ENCODE measurements at places on chromosomes 11 and 22.

DNA sequence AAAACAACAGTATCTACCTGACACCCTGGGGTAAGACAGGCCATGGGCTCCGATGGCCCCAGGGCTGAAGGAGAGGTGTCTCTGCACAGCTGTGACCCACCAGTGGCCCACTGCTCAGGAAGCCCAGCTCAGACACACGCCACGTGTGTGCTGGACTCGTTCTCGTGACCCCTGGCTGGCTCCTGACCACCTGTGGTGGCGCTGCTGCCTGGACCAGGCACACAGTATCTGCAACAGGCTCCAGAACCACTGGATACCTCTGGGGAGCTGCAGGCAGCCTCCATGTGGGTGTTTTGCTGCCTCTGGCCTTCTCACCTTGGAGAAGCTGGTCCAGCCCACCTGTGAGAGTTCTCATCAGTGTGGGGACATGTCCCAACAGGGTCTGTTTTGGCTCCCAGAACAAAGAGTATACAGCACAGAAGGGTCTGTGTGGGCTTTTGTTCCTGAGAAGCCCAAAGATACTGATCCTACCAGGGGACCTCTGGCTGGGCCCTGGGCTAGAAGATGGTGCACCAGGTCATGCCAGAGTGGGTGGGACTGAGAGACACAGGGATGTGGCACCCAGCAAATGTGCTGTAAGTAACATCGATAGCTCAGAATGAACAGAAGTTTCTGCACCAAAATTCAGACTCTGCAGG, 21.7 kb upstream of the SERPIND1 start:
- DNase-seq = no peak

DNA sequence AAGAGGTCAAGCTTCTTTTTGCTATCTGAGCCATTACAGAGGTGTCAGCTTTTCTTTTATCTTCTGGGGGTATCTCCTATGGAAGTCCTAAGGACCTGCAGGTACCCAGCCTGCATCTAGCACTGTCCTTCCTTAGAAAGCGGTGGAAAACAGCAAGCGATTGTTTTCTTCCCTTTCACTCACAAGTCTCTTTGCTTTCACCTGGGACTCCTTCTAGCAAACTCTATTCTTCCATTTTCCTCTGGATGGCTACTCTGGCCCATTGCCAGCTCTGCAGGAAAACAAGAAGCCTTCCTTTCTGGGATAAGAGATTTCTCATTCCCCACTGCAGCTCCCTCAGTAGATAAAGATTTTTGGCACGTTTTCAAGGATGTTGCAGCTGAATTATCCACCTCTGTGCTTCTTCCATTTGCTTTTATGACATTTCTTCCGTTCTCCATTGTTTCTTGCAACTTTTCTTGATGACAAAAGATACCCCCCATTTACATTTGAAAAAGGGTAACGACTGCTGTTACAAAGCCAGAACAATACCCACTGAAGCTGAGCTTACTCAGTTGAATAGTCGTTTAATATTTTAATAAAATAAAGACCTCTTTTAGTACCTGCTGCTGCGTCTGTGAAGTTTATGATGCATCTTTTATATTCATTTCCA, 40.2 kb upstream of the BDNF start:
- no peak for DNase-seq

- no peak for DNase-seq
Observed at GRCh38 chr11:111722501-111722900, 43.7 kb downstream of the PPP2R1B start.

DNA sequence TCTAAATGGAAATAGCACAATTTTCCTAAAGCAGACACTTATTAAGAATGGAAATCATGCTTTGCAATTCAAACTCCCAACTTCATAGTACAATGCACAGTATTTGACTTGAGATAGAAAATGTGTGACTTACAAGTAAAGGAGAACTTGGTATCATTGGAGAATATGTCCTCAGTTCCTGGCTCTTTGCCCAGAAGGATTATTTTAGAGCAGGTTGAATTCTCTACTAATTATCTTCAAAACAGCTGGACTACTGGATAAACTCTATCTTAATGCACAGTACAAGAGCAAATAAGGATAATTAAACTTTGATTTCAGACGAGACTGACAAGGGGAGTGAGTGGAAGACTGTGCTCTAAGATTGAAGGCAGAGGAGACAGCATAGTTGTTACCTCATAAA, 839.4 kb downstream of the OPCML start:
- DNase-seq = no peak

- no peak for DNase-seq
Observed at GRCh38 chr22:17570851-17571631, 7.7 kb downstream of the SLC25A18 start.

DNA sequence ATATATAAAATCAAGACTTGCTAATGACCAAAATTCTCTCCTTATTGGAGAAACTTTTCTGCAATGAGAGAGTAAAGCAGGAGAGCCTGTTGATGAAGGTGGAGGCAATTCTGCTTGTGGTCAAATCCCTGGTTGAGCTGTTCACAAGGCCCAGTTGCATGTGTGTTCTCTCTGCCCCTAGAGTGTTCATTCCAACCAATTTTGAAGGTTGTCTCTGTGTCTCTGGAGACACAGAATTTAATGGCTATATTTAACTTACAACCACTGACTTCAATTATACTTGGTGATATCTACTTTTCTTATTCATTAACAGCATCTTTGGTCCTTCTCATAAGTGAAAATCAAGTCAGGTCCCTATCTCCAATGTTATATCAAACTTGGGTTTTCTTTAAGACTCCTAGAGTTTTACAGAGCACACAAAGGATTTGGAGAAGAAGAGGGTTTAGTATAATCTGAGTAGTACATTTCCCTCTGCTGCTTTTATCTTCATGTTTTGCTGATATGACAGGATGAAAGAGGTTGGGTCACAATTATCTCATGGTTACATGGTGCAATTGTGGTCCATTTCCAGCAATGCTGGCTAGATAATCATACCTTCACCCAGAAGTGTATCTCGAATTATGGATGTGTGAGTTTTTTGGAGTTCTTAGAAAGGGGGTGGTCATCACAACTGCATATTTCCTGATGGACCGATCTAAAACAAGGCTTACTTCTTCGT, 4.0 kb downstream of the OOSP4A start:
- DNase-seq = no peak

DNA sequence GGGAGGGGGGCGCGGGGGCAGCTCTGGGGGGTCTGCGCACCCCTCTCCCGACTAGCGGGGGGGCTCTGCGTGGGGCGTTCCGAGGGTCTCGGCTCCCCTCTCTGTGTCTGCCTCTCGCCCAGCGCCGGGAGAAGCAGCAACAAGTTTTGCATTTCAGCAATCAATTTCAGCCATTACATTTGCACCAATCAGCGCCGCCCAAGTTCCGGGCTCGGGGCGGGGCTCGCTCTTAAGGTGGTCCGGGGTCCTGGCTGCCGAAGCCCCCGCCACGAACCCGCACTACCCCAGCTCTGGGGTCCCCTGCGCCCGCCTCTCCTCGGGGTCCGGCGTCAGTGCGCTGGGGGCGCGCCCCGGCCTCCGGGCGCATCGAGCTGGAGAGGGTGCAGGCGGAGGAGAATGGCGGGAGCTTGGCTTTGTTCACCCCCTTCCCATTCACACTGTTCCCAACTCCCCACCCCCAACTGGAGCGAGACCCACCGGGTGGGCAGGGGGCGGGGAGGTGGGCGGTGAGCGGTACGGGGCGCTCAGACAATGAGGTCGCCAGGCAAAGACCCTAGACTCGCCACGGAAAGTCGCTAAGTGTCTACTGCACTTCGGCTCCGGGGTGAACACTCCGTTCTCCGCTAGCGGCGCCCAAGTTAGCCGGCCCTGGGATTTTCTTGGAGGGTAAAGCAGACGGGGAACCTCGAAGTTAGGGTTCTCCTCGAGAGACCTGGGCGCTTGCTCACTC, at the start of gene MN1:
Gene MN1 (minus strand): TSS at position 141 of the 730 bp plus-strand sequence. CDS start 1,213 bp downstream, outside the sequence.
- peak; percentile 57 for DNase-seq

DNA sequence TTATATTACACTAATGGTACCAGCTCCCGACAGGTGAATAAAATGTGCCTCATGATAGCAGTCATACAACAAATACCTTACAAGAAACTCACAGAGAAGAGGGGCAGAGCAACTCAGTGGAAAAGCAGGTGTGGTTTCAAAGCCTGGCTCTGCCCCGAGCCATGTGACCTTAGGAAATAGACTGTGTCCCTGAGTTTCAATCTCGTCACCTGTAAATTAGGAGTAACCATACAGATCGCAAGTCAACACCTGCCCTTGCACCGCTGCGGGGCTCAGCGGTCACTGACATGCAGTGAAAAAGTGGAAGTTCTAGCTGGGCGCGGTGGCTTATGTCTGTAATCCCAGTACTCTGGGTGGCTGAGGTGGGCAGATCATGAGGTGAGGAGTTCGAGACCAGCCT, 11.9 kb upstream of the MRTFA start:
- DNase-seq = no peak

GRCh38 chr22:28600546-28601143, 79.0 kb downstream of the TTC28 start:
- no peak for DNase-seq

DNA sequence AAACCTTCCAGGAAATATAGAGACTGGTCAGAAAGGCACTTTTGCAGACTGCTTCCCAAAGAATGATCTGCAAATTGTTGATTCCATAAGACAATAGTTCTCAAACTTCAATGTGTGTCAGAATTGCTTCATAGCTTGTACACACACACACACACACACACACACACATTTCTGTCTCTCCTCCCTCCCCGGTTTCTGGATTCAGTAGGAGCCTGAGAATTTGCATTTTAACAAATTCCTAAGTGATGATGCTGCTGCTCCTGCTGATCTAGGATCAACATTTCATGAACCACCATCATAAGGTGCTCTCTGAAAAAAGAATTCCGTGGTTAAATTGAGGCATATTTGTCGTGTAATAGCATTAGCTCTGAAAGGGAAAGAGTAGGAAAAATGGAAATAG, 35.3 kb upstream of the FZD4 start:
- DNase-seq = no peak

GRCh38 chr11:65415499-65416340, 6.9 kb upstream of the NEAT1 start:
- no peak for DNase-seq

DNA sequence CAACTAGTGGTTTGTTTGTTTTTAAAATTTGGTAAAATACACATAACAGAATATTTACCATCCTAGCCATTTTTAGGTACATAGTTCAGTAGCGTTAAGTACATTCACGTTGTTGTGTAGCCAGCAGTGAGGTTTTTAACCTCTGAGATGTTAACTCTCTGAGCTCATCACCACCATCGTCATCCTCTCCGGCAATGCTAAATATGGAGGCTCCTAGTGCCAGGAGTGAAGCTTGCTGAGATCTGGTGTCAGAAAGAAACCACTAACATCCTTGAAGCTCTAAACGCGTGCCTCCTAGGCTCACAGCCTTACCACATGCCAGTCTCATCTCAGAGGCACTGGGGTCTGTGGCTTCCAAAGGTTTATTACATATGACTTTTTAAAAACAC, 330.2 kb upstream of the B3GAT1 start:
- no peak for DNase-seq

GRCh38 chr22:29630987-29631386, 27.6 kb downstream of the NF2 start:
- DNase-seq = no peak

GRCh38 chr11:104897891-104898684, at the start of gene CASP12:
Gene CASP12, minus strand, starts transcription at chr11:104898460.
- DNase-seq = no peak

DNA sequence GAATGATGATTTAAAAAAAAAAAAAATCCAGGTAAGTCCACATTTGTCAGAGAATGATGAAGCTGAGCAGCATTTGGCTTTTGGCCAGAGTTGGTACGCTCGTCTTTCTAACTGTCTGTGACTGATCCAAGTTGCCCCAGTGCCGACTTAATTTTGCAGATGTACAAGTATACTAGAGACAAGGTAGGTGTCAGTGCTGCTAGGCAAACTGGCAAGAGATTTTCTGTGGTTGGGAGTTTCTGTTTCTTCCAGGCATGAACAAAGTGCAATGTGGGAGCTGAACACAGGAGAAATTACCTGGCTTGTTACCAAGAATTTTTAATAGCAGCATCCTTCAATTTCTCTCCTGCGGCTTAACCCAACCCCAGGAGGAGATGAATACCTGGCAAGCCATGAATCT, 307.7 kb downstream of the BUD13 start:
- DNase-seq = no peak

GRCh38 chr11:57163160-57163868, 18.4 kb upstream of the LRRC55 start:
- no peak for DNase-seq

GRCh38 chr11:114278342-114279065, 17.7 kb upstream of the NNMT start:
- DNase-seq = no peak

- DNase-seq = no peak
Observed at GRCh38 chr22:37001826-37002225, 17.4 kb downstream of the TST start.

GRCh38 chr11:79973721-79974617, 533.1 kb upstream of the TENM4 start:
- DNase-seq = no peak

GRCh38 chr11:26229981-26230380, 101.9 kb upstream of the ANO3 start:
- DNase-seq = no peak

DNA sequence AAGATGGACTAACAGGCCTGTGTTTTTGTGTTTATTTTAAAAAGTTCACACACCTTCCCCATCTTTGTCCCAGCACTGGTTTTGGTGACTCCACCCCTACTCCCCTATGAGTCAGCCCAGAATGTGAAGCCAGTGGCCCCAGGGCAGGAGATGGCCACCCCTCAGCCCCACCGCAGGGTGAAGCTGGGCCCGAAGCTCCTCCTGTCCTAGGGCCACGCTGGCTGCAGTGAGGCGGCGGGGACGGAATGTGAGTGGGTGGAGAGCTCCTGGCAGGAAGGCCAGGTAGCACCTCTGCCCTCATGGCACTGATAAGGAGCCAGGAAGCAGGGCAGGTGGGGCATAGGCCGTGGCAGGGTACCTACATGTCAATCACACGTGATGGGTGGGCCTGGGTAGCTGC, 39.9 kb downstream of the SGSM3 start:
- DNase-seq = no peak

DNA sequence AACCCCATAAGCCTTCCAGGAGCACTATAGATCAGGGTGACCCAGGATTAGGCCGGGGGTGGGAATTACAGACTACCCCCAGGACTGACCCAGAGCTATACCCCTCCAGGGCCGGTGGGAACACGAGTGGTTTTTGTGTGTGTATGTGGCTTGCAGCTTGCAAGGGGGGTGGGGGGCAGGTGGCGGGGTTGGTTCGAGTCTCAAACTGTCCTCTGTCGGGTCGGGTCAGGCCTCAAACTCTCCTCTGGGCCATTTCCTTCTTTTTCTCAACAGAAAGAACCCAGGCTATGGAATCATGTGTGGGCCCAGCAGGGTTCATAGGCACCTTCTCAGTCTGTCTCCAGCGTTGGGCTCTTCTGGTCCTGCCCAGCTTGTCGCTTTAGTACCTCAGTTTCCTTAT, 58.4 kb downstream of the BCR start:
- no peak for DNase-seq

GRCh38 chr22:39925909-39926679, 25.2 kb downstream of the GRAP2 start:
- no peak for DNase-seq

DNA sequence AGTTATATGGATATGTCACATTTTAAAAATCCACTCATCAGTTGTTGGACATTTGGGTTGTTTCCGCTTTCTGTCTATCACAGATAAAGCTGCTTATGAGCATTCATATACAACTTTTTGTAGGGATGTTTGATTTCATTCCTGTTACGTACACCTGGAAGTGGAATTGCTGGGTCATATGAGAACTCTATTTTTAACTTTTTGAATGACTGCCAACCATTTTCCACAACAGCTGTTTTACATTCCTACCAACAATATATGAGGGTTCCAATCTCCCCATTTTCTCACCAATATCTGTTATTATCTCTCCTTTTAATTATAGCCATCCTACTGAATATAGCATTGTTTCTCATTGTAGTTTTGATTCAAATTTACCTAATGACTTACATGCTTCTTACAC, 172.0 kb downstream of the UVRAG start:
- no peak for DNase-seq
